ENCODE measurements at places on chromosomes 1 and 21.

GRCh38 chr21:44908908-44909307 lies 11.8 kb downstream of the ITGB2 start:
- no peak for DNase-seq

- no peak for DNase-seq
Measured at GRCh38 chr1:2925918-2926317, 95.3 kb upstream of the ACTRT2 start.

GRCh38 chr1:231310391-231310934 lies 27.2 kb downstream of the EXOC8 start:
- no peak for DNase-seq

DNA sequence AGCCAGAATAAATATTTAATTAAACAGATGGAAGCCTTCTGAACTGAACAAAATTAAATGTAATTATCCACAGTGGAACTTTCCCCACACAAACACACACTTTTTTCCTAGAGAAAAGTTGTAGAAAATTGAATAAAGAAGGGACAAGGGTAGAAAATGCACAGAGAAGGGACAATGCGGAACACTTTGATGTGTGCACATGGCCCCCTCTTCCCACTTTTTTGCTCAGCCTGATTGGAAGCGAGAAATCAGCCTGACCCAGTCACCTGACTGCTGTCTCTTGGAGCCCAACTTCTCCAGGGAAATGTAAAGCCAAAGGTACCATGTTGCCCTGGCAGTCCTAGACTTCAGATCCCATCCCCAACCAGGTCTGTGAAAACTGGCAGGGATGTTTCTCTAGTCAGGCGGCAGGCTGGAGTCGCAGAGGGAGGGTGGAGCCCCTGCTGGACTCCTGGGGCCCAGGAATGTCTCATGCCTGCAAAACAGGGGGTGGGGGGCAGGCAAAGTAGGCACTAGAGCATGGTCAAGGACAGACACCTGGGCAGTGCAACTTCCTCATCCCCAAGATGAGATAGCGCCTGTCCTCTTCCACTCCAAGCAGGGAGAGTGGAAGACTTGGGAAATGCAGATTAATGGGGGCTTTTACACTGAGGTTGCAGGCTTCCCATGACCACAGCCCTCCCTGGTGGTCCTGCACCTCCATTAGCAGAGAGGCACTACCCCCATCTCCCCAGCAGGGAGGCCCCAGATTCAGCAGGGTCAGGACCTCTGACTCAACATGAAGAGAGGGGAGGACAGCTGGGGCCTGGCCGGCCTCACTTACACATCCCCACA lies 2.8 kb downstream of the CERS2 start:
- DNase-seq, result no peak

GRCh38 chr1:218480588-218481099 lies 135.5 kb downstream of the TGFB2 start:
- DNase-seq, result no peak
